ENCODE measurements at places on chromosomes 7 and 10.
A peak's percentile ranks its signal among the peaks of the same experiment; 100 is the strongest.

- no peak for DNase-seq
Measured at GRCh38 chr10:70456164-70456563, 14.7 kb upstream of the NODAL start.

GRCh38 chr7:100568176-100568895, 5.4 kb downstream of the SAP25 start:
- no peak for DNase-seq

- DNase-seq, result no peak
Measured at GRCh38 chr10:60003651-60004523, 97.5 kb upstream of the CCDC6 start.

DNA sequence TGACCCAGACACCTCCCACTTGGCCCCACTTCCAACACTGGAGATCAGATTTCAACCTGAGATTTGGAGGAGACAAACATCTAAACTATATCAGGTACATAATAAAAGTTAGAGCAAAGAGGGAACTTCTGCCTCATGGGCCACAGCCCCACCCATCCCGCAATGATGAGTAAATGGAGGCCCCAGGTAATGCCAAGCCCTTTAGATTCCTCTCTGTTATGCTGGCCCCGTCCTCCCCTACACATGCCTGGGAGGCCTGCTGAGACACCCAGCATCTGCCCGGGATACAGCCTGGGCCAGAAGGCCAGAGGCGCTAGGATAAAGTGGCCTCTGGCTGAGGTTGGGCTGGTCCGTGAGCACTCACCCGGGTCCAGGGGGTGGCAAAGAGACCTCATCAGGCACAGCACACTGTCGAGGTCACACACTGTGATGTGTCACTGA, 185.5 kb upstream of the SH2B2 start:
- no peak for DNase-seq

DNA sequence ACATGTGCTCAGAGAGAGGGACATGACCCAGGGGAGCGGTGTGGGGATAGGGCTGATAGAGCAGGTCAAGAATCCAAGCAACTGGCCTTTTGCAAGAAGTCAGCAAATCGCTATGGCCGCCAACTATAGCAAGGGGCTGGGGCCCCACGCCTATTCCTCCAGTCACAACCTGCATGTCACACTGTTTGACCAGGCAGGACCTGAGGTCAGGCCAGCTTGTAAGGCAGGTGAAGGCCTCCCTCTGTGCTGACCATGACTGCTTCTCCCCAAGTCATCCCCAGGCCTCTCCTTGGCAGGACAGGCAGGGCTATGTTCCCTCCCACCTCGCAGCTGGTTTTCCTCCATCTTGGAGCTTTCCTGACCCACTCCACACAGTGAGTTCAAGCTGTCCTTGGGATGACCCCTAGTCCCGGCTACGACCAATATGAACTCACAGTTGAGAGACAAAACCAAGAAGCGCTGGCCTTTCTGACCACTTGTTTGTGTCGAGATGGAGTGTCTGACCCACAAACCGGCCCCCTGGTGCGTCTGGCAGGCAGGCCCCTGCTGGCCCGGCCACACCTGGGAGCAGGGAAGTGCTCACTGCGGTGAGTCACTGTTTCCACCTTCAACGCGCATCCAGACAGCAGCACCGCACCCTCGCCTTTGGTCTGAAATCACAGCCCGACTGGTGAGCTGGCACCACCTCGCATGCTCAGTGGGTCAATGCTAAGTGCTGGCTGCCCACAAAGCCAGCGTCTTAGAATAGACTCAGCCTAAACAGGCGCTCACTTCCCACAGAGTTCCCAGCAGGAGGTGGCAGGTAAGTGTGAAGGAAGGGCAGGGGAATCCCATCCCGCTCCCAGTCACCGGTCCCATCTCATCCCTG, 81.4 kb downstream of the VWA2 start:
- DNase-seq, result no peak

- DNase-seq, result peak; percentile 94
Measured at GRCh38 chr10:110643035-110643652, 992 bp upstream of the RBM20 start.

- no peak for DNase-seq
Measured at GRCh38 chr10:59801171-59801570, 47.9 kb upstream of the MRLN start.

DNA sequence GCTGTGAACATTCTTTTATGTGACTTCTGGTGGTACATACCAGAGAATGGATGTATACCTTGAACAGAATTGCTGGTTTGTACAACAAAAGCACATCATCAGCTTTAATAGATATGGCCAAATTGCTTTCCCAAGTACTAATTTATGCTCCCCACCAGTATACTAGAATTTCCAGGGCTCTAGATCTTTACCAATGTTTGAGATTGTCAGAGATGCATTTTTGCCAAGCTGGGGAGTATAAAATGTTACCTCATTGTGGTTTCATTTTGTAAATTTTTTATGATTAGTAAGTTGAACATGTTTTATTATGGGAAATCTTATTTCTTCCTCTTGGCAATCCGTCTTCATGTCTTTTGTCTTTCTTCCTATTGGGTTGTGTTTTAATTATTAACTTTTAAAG, 179.9 kb upstream of the TMEM106B start:
- no peak for DNase-seq

- DNase-seq, result no peak
Measured at GRCh38 chr10:69640196-69640980, 10.3 kb downstream of the FAM241B start.

DNA sequence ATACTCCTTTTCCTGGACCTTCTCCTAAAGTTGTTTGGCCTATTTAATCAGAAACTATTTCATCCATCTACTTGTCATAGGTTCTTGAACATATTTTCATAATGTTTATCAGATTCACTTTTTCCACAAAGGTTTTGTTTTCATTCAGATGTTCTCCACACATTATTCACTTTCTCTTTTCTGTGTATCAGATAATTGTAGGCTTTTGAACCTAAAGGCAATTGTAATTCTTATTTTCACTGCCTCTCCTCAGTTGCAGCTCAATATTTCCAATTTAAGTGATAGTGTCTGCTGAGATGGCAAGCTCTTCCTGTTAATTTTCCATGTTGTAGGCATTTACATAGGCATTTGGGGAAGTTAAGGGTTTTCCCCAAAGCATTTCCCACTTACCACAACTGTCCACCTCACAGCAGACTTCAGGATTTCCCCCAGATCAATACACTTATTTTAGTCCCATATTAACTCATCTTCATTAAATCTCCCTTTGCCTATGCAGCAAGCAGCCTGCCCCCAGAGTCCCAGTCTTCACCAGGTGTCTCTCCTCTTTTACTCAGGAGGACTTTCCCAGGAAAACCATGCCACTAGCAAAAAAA, 12.3 kb upstream of the IKZF1 start:
- no peak for DNase-seq

- DNase-seq, result no peak
Measured at GRCh38 chr10:17201794-17202116, 283 bp upstream of the TRDMT1 start.

GRCh38 chr10:2900530-2900929, 166.8 kb upstream of the PFKP start:
- no peak for DNase-seq

DNA sequence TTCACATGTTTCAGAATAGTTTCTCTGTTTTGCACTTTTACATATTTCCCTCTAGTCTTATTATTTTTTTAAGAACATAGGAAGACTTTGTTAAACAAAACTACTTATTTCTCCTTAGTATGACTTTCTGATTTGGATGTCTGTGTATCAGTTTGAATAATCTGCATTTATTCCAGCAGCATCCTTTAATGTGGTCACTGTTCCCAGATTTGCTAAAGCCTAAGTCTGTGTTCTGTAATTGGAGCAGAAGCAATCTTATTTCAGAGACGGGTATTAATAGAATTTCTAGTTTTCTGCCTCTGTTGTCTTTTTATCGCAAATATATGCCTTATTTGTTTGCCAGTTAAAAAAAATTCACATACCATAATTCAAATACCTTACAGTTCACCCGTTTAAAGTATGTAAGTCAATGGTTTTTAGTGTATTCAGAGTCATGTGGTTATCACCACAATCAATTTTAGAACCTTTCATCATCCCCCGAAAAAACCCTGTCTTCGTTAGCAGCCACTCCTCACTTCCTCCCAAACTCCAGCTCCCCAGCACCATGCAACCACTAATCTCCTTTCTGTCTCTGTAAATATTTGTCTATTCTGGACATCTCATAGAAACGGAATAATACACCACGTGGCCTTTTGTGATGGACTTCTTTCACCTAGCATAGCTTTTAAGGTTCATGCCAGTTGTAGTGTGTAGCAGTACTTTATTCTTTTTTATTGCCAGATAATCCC, 58.7 kb downstream of the INPP5F start:
- peak; percentile 74 for DNase-seq

- no peak for DNase-seq
Measured at GRCh38 chr10:63713191-63714144, 192.3 kb downstream of the REEP3 start.

DNA sequence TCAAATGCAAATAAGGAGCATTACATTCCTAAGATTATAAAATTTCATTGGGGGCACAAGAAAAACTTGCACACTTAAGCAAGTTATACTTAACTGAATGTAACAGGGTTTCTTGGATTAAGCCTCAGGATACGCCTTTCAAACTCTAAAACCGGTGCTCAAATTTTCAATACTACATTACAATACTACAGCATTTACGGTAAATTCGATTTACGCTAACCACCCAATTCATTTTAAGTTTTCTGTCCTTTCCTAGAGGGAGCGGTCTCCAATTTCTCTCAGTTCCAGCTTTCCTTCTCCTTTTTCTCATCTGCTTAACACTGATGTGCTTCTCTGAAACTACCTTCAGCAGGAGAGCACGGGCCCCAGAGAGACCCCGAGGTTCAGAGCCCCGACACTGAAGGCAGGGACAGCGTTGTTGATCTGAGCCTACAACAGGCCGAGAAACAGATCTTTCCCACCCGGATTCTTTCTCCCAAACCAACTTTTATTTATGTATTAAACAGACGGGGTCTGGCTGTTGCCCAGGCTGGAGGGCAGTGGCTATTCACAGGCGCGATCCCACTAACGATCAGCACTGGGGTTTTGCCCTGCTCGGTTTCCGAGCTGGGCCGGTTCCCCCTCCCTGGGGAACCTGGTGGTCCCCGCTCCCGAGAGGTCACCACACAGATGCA, 798 bp downstream of the ZNF425 start:
- DNase-seq, result no peak

DNA sequence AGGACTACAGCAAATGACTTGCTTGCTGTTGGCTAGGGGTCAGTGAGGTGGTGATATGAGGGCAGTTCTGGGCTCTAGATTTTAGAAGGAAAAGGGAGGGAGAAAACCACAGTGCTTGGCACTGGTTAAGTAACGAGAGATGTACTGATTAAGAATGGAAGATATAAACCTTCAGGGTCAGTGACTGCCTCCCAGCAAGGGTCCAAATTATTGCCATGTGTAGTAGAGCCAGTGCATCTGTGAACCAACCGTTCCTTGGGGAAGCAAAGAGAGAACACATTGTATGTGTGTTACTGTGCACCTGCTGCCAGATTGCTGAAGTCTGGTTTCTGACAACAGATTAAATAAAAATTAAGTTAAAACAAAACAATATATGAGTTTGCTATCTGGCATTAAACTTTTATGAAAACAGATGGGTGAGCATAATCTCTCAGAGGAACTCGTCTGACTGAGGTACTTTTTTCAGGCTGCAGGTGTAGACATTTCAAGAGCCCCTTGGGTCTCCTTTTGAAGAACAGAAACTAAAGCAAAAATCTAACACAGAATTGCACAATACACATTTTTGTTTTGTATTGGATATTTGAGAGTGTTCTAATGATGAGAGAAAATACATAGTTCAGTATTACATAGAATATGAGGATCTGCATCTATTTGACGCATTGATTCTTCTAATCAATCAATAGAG, 1120.6 kb downstream of the SORCS3 start:
- no peak for DNase-seq

- peak; percentile 32 for DNase-seq
Measured at GRCh38 chr10:71696628-71697326, 22.8 kb downstream of the C10orf105 start.

- DNase-seq, result no peak
Measured at GRCh38 chr7:38978491-38978890, 782 bp downstream of the POU6F2 start.

DNA sequence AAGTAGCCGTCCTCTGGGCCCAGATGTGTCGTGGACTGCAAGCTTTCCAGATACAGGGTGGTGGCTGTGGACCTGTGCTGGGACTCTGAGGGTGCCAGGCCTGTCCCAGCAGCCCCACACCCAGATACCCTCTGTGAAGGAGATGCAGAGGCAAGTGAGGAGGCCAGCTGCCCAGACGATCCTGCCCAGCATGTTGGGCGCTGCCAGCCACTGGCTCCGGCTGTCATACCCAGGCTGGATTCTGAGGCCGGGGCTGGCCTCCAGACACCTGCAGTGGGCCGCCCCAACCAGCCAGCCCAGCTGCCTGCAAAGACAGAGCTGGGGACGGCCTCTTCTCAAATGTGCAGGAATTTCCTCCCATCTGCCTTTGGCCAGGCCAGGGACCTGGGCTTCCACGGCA, 39.1 kb upstream of the EBF3 start:
- DNase-seq, result no peak

DNA sequence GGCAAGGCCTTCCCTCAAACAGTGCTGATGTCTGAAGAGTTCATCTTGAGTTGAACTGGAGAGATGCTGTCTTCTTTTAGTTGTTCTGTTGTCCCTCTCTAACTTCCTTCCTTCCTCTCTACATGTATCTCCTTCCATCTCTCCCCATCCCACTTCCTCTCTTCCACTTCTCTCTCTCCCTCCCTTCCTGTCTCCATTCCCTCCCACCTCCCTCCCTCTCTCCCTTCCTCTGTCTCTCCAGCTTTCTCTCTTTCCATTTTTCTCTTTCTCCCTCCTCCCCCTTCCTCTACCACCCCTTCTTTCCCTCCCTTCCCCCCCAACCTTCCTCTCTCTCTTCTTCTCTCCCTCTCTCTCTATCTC, 40.7 kb upstream of the TNS3 start:
- DNase-seq, result no peak

DNA sequence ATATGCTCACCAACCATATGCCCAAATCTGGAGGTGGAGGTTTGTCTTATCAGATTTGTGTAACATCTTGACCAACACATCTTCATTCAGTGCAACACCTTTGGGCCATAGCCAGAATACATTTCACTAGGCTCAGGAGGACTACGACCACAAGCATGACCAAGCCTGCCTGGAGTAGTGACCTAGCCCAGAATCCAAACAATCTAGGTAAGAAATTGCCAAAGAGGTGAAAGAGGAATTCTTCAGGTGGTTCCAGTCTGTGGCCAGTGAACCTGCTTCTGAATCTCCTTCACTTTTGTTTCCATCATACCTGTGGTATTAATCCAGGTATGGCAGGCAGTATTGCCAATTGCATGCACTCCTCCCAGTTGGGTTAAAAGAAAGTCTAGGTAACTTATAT, 112.8 kb upstream of the RAB18 start:
- DNase-seq, result no peak

DNA sequence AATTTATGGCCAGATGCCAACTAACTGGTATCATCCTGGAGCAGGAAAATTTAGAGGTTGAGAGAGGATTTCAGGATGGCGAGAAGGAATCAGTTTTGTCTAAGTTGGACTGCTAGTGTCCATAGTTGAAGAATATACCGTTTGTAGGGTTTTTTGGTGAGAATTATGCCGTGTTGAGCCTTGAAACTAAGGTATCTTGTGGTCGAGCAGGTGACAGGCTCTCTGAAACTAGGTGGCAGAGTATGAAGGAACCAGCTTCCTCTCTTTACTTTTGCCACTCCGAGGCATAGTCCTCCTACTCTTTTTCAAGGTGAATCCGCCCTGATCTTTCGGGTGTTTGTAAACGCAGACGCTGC, 9.7 kb downstream of the MDFIC start:
- no peak for DNase-seq
